Left renal cortex interstitium (tissue), 4 donors: ENCODE measurements at places on chromosomes 7 and 10. TPM values are rescaled to one million over a fixed set of nuclear protein-coding genes. Genes with fewer than 3 reads are reported as not detected.

DNA sequence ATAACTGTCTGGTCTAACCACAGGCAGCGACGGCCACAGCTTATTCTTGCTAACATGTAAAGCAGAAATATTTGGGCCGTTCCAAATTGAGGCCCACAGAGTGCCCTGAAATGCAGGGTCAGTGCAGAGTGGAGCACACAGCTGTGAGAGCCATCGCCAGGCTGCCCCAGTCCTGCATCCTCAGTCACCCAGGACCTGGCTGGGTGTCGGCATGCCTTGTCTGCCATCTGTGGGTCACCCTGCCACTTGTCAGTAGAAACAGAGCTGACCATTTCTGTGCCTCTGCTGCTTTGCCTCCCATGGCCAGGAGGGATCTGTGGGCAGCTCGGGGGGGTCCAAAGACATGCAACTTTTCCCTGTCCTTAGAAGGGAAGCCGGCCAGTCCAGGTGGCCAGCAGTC is 57.3 kb upstream of the BTBD16 start:
- DNase-seq, result no peak

DNA sequence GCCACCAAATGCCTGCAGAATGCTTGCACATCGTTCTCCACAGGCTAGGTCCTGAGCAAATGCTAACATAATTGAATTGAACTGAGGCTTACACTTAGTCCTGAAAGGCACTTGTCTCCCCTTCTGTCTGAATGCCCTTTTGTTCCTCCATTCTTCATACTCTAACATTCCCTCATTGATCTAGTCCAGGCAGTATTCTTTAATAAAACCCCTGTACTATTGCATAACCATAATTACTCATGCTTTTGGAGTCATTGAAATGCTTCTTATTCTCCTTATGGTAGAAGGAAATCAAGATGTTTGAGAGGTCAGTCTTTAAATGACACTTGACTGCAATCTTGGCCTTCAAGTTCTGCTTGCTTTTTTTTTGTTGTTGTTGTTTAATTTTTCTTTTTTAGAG is 7.1 kb downstream of the PI4K2A start:
- no peak for DNase-seq

DNA sequence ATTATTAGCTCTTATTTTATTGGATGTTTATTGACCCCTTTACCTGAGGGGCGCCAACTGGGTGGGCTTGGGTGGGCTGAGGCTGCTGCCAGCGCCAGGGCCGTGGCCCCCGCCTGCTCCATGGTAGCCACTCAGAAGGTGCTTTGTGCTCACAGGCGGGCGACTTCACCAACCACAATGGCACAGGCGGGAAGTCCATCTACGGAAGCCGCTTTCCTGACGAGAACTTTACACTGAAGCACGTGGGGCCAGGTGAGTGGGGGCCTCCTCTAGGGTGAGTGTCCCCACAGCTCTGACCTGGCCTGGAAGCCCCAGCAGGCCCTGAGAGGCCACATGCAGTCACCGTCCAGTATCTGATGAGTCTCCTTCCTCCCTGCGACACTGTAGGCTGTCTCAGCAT is 4.1 kb downstream of the PPIF start:
- no peak for DNase-seq

DNA sequence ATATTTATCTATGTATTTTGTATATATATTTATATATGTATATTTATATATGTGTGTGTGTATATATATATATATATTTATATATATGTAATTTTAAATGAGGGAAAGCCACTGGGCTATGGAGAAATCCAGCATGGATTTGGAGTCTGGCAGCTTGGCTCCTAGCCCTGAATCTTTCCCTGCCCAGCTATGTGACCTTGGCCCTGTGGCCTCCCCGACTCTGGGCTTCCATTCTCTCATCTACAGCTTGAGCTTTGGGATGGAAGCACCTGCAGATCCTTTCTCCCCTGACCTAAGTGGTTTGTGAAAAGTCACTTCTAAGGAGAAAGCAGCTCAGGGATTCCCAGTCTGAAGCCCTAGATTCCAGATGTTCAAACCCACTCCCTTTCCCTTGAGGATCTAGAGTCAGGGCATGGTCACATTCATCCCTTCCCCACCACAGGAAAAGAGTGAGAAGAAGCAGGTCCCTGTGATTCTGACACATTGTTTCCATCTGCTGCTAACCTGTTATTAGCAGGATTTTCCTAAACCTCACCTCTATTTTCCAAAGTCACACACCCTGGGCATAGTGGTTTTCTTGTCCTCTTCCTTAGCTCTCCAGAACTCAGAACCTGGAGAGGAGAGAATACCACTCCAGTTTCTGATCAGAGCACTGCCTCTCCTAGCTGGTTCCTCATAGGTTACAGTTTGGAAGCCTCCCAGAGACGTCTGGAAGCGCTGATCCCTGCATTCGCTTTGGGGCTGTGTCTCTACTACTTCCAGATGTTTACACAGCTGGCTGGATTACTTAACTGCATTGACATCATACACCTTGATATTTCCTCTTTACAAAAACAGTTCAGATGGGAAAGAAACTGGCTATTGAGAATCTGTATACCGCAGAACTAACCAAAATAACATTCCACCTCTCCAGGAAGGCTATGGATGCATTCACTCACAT is 327.5 kb upstream of the ZMIZ1 start:
- no peak for DNase-seq

DNA sequence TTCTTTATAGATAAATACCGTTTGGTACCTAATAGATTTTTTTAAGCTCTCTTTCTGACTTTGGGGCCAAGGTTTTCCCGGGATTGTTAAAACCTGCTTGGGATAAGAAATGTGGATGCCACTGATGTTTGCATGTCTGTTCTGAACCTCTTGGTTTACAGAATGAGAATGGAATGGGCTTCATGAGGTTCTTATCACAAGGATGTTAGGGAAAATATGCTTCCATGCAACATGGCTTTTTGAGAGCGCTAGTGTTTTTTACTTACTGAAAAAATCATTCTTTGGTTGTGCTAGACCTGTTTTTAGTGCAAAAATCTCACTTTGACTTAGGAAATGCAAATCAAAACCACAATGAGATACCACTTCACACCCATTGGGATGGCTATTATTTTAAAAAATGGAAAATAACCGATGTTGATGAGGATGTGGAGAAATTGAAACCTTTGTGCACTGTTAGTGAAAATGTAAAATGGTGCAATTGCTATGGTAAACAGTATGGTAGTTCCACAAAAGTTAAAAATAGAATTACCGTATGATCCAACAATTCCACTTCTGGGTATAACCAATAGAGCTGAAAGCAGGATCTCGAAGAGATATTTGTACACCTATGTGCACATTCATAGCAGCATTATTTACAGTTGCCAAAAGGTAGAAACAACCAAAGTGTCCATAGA is 38.9 kb downstream of the TSPAN14 start:
- DNase-seq, result no peak

GRCh38 chr7:8500286-8500685 is 66.9 kb downstream of the NXPH1 start:
- DNase-seq, result no peak

DNA sequence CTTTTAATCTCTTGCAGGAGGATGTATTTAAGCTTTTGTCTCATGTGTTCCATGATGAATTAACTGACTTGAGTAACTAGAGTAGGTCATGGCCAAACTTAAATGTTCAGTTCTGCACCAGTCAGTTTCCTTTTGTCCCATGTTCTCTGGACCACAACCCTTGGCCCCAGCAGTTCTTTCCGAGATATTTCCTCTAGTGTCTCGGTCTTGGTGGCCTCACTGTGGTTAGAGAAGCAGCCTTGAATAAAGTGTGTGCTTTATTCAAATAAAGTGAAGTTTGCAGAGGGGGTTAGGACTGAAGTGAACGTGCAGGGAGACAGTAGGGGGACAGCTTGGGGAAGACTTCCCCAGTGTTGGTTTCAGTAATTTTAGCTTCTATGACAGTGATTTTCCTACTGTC is 9.3 kb downstream of the ZNF212 start:
- no peak for DNase-seq

HOXA4 gene
- 19.0 TPM for polyA plus RNA-seq

AKR1D1 gene
- polyA plus RNA-seq, result 0.21 TPM
